ENCODE measurements at places on chromosomes 5 and 9. TPM values are rescaled to one million over a fixed set of nuclear protein-coding genes. Genes with fewer than 3 reads are reported as not detected.

The OR13C9 gene
- total RNA-seq = 0.23 TPM

DNA sequence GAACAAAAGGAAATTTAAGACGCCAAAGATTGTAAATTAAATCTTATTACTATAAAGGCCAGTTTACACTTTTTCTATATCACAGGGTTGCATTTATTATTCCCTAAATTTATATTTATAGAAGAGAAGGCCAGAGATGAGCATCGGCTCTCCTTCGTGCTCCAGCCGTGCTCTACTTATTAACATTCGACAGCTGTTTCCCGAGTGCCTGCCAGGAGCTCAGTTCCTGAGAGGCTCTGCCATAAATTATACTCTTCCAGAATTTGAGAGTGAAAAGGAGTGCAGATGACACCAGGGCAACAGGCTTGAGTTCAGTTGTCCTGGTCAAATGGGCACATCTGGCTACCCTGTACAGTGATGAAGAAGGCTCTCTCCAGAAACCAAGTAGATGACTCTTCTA lies 70.1 kb downstream of the PCSK5 start:
- no peak for DNase-seq

The ARL15 gene
- total RNA-seq = 6.0 TPM

DNA sequence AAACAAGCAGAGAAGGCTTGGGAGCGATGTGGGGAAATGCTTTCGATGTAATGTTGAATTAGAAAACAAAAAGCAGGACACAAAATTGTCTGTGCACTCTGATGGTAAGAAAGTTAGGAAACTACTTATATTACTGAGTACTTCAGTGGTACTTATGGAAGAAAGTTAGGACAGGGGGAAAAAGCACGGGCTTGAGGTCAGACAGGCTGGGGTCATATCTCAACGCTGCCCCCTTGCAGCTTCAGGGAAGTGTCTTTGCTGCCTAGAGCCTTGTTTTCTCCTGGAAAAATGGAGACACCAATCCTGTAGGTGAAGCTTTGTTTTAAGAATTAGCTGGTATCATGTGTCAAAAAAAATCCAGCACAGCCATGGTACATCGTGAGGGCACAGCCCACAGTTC lies 23.0 kb downstream of the NEURL1B start:
- DNase-seq = no peak

- DNase-seq = no peak
These were observed at the start of gene PRSS3 for GRCh38 chr9:33795281-33795680. PRSS3 (plus strand) TSS chr9:33795561; CDS start chr9:33795574, 13 bp downstream.

DNA sequence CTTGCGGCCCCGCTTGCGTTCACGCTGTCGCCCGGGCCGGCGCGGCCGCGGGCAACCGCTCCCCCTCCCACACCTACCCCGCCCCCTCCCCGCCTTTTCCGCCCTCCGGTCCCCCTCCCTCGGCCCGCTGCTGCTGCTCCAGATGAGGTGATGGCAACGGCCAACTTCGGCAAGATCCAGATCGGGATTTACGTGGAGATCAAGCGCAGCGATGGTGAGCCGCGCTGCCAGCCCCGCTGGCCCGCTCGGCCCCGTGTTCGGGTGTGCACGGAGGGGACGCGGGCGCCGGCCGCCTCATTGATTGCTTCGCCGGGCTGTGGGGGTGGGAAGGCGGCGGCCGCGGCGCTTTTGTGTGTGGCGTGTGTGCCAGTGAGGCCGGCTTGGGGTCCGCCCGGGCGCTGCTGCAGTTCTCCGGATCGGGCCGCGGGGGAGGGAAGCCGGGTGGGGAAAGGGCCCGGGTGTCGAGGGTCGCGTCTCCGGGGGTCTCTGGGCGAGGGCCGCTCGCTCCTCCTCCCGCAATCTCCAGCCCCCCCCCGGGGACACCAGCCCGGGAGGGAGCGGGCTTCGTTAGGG lies 403 bp downstream of the KIF2A start:
- no peak for DNase-seq

GRCh38 chr5:68347536-68347935 lies 132.0 kb downstream of the PIK3R1 start:
- no peak for DNase-seq

GRCh38 chr5:56631719-56632118 lies 183.6 kb upstream of the MAP3K1 start:
- DNase-seq = no peak

GRCh38 chr5:146426853-146427618 lies 20.1 kb upstream of the TCERG1 start:
- DNase-seq = no peak

GRCh38 chr5:34519489-34520220 lies 136.5 kb upstream of the RAI14 start:
- DNase-seq = no peak

- peak; percentile 90 for DNase-seq
These were observed at the start of gene CDO1 for GRCh38 chr5:115816226-115817081. CDO1 (minus strand) TSS chr5:115816659; CDS start chr5:115816397, 262 bp downstream.

DNA sequence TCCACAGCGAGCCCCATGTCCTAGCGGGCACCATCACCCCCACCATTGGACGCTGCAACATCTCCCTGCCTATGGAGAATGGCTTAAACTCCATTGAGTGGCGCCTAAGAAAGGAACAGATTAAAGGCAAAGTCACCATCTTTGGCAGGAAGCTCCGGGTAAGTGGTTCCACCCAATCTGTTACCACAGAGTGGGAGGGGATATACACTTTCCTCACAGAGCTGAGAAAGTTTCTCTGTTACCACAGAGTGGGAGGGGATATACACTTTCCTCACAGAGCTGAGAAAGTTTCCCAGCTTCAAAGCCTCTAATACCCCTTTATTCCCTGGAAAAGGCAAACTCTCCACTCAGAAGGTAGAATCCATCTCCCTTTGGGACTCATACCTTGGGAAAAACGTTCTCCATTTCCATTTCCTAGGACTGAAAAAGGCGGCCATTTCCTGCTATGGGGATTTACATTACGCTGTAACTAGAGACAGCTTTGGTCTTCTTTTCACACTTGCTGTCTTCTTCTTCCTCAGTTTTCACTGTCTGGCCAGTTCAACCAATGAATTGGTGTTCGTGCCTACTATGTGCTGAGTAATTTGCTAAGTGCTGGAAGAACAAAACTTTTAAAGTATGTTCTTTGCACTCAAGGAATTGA lies 63.4 kb upstream of the WWC1 start:
- DNase-seq = no peak

The COL27A1 gene
- 51.0 TPM for total RNA-seq

DNA sequence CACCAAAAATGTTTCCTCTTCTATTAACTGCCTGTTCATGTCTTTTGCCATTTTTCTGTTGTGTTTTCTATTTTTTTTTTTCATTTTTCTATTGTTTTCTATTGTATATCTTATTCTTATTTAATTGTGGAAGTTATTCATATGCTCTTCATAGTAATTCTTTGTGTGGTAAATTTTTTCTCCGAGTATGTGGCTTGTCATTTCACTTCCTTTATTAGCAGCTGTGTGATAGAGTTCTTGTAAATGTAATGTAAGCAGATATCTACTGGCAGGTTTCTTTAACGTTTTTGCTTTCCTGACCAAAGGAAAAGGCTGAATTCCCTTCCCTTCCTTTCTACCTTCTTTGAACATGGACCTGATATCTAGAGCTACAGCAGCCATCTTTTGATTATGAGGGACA lies 5.8 kb upstream of the PLPP1 start:
- no peak for DNase-seq

The DDX4 gene
- not detected for total RNA-seq

- DNase-seq = no peak
These were observed 154.4 kb downstream of the DEPDC1B start for GRCh38 chr5:60545551-60545950.

GRCh38 chr5:85159395-85159794 lies 774.7 kb upstream of the EDIL3 start:
- DNase-seq = no peak

The FCN1 gene
- 0.93 TPM for total RNA-seq

GRCh38 chr5:119200795-119201194 lies 129.9 kb downstream of the DMXL1 start:
- DNase-seq = no peak

The ANKRD20A1 gene
- 0.48 TPM for total RNA-seq

DNA sequence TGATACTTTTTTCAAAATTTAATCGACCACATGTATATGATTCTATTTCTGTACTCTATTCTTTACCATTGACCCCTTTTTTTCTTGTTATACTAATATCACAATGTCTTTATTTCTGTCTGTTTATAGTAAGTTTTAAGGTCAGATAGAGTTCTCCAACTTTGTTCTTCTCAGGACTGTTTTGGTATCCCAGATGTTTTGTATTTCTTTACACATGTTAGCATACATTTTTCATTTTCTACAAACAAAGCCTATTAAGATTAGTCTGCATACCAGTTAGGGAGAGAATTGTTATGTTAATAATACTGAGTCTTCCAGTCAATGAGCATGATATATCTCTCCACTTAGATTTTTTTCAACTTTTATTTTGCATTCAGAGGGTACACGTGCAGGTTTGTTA lies 8.2 kb upstream of the CAMK4 start:
- no peak for DNase-seq

The FAM221B gene
- not detected for total RNA-seq

DNA sequence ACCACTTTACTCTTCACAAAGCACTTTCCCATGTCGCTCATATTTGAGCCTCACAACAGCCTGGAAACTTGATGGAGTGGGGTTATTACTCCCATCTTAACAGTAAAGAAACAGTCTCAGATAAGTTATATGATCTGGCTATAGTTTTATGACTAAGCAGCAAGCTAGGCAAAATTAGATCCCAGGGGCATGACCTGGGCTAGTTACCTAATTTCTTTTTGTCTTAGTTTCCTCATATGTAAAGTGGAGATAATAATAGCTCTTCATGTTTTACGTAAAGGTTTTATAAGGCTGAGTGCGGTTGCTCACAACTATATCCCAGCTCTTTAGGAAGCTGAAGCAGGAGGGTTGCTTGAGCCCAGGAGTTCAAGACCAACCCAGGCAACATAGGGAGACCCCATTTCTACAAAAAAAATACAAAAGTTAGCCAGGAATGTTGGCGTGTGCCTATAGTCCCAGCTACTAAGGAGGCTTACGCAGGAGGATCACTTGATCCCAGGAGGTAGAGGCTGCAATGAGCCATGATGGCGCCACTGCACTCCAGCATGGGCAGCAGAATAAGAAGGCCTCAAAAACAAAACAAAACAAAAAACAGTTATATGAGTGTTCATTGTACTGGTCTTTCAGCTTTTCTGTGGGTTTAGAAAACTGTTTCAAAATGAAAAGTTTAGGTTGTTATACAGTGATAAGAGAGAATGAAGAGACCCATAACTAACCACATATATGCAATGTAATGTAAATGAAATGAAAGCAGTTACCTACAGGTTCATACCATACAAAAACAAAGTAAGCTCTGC lies 6.5 kb upstream of the PLIN2 start:
- no peak for DNase-seq

DNA sequence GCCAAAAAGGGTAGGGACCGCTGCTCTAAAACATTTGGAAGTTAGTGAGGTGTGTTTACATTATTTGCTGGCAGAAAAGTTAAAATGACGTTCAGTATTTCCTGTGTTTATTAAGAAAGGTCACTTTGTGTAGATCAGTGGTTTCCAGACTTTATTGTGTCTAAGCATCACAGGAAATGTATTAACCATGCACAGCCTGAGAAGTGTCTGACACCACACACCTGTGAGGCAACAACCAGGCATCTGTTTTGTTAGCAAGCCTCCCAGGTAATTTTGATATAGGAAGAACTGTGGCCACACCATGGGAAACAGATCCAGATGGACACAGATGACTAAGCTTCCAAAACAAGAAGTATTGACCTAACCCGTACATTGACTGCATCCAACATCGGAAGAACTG lies 12.0 kb downstream of the TTC1 start:
- DNase-seq = no peak

DNA sequence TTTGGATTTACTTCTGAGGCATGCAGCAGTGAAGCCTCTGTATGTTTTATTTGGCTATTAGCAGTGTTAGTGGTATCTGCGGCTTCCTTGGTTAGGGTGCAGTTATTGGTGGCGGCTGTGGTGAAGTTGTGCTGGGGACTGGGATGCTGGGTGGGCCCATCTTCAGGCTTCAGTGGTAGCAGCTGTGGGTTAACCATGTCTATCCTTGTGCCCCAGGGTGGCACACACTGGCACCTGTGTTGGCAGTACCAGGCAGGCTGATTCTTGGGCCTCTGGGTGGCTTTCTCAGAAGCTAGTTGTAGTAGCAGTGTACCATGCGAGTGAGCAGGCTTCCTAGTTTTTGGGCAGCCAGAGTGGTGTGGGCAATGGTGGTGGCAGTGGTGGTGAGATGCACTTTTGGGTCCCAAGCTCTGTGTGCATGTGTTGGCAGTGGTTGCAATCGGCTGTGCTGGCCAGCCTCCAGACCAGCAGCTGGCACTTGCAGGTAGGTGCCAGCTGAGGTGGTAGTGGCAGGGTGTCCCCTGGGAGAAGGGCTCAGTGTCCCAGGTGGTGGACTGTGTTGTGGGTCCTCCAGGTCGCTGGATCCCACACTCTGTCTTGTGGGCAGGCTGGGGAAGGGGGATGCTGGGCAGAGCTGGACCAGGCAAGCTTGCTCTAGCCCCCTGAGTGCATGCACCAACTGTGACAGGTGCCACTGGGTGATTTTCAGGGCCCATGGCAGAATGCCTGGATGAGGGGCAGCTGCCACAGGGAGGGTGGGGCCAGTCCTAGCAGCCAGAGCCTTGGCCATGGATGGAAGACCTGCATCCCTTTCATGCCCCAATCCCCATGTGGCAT lies 13.6 kb downstream of the AHRR start:
- DNase-seq = no peak

DNA sequence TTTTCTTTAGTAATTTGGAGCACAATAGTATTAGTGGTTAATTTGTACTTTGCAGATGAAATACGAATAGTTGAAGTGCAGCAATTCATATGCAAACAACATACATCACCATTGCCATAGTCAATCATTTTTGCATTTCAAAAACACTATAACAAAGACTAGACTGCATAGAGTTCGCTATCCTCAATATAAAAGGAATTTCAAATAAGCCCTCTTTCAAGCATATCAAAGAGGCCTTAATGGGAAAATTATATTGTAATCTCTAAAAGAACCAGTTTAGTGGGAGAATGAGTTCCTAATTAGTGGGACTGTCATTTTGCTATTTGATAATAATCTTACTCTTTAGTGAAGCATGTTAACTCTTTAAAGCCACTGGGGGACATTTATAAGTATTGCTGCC lies 2302.3 kb upstream of the C9orf72 start:
- DNase-seq = no peak

DNA sequence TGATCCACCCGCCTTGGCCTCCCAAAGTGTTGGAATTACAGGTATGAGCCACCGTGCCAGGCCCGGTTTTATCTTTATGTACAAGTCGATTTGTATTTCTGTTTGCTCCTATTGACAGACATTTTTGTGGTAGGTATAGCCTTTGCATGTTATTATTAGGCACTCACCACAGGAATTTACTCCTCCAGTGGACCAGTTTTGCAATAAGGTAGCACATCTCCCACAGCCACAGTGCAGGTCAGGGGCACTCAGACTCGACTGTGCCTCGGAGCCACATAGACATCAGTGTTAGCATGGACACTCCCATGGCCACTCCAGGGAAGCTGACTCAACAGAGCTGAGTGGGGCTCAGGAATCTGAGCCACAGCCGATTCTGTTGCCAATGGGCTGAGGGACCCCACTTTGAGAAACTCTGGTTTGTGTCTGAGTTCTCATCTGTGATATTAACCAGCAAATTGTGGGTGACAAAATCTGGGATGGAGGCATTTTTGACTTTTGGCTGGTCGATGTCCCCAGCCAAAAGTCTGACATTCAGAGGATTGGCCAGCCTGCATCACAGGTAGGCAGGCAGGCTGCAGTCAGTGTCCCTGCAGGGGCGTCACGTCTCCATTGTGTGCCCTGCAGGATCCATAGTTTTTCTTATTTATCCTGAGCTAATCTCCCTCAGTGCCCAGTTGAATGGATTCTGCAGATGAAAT lies 15.0 kb upstream of the SHB start:
- peak; percentile 31 for DNase-seq

All from left lobe of liver (tissue), 2 donors.